GM10248 (cell line): ENCODE measurements at places on chromosomes 11 and 22.

DNA sequence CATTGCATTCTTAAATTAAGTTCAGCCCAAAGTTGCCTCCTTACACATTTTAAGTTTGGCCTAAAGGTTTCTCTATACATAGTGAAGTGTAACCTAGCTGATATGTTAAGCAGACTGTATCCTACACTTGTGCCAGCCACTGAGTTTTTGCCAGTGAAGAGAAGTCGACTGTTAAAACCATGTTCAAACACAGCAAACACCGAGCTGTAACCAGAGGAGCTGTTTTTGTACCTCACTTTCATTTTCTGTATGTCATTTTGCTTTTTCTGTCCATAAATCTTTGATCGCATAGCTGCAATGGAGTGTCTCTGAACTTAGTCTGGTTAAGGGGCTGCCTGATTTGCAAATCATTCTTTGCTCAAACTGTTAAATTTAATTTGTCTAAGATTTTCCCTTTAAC lies 403.7 kb downstream of the LUZP2 start:
- peak; percentile 5 for DNase-seq

- no peak for DNase-seq
Observed at GRCh38 chr11:112539741-112540140, 279.1 kb upstream of the PLET1 start.

DNA sequence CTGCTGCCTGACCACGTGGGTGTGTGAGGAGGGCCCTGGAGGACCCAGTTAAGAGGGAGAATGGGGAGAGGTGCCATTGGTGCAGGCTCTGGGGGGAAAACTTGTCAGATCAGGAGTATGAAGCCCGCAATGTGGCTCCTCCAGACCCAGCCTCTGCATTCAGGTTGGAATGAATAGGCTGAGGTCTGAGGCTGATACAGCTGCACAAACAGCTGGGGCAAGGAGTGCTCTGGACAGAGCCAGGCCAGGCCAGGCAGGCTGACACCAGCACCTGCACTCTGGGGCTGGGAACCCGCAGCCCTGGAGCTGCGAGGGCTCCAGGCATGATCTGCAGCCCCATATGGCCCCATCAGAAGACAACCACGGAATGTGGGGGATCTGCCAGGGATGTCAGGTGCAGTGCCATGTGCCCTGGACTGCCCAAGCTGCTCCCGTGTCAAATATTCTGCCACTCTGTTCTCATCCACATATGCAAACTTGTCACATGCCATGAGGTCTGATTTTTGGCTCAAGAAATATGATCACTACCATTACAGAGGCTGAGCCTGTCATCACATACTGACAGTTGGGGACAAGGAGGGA lies 27.2 kb upstream of the KCNJ11 start:
- no peak for DNase-seq

- no peak for DNase-seq
Observed at GRCh38 chr11:100637706-100638105, 49.4 kb upstream of the ARHGAP42 start.

DNA sequence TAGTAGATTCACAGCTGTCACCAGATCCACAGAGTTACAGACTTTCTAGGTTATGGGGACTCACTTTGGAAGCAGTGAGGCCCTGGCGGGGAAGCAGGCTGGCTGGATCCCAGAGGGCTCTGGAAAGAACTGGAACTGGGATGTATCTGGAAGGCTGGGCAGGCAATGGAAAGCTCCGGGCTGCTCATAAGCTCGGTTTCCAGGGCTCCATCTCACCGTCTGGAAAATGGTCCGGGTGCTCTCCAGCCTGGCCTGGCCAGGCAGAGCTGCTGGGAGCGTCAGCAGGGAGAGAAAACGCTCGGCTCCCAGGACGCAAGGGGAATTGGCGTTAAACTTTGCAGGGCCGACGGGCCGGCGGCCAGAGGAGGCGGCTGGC lies 335 bp upstream of the SEZ6L start:
- no peak for DNase-seq

DNA sequence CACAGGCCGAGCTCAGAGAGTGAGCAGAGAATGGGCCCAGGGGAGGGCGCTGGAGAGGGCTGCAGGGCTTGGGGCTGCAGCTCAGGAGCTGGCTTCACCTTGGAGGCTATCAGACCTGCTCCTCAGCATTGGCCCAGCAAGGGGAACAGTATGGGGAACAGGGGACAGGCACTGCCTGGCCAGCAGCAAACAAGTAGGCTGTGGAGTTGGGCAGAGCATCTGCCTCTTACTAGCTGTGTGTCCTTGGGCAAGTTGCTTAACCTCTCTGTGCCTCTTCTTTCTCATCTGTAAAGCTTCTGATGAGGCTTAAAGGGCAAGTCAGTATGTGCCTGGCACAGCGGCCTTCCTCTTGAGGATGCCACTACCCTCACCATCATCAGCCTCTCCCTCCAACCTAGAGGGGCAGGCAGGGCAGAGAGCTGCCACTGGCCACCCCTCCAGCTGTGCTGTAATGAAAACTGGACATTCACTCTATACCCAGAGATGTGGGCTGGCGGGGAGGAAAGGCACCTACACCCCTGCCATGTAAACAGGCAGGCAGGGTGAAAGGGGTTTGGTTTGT lies 7.5 kb upstream of the CDKN1C start:
- no peak for DNase-seq

DNA sequence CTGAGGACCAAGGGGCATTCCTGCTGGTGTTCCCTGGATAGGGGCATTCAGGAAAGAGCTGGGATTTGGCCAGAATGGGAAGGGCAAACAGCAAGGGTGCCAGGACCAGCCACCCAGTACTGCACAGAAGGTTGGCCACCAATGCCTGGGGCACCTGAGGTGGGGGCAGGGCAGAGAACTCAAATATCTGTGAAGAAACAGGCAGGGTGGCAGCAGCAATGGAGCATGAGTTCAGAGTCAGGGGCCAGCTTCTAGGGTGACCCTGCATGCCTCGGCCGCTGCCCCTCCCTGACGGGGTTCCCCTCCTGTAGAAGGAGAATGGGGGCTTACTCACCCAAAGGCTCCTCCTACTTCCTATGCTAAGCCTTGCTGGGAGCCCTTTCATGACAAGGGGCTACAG lies 79.3 kb upstream of the SHANK2 start:
- DNase-seq = no peak

DNA sequence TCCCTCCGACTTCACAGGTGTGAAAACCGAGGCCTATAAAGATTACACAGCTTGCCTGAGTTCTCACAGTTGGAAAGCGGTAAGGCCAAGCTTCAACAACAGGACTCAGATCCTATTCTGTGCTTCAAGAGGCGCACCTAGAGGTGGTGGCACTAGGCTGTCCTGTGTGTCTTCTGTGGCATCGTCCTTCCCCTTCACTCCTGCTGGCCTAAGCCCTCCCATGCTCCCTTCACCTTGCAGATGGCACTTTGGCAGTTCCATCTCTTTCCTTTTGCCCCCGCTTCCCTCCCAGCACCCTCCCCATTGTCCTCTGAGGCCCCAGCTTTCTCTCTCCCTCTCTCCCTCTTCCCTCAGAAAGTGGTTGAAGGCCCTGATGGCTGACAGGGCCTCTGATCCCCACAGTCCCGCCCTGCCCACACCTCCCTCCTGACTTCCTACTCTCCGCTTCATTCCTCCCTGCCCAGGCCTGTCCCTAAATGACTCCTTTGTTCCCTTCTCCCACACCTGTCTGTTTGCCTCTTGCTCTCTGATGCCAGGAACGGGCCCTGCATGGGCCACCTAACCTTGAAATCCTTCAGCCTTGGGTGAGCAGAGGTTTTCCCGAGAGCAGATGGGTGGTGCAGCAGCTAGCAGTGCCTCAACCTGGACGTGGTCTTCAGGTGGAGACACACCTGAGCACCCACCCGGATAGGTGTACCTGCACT lies 5.8 kb downstream of the TRIM29 start:
- no peak for DNase-seq

DNA sequence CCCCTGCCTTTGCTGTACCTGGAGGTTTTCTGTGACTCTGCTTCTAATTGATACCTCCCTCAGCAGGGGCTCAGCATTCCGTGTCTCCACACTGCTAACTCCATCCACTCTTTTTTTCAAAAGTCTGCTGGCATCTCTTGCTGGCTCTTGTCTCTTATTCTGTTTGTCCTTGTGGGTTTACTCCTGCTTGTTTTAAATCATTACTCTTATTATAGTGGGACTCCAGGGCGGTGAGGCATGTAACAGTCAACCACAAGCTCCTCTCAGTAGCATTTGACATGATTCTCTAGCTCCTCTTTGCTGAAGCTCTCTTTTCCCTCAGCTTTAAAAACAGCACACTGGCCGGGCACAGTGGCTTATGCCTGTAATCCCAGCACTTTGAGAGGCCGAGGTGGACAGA lies 260.2 kb upstream of the NARS2 start:
- no peak for DNase-seq

GRCh38 chr11:32184723-32185376 lies 94.0 kb downstream of the RCN1 start:
- DNase-seq = peak; percentile 45

- no peak for DNase-seq
Observed at GRCh38 chr22:46657996-46658947, 38.1 kb downstream of the GRAMD4 start.

GRCh38 chr11:69888483-69889181 lies 69.4 kb upstream of the FGF3 start:
- peak; percentile 84 for DNase-seq

DNA sequence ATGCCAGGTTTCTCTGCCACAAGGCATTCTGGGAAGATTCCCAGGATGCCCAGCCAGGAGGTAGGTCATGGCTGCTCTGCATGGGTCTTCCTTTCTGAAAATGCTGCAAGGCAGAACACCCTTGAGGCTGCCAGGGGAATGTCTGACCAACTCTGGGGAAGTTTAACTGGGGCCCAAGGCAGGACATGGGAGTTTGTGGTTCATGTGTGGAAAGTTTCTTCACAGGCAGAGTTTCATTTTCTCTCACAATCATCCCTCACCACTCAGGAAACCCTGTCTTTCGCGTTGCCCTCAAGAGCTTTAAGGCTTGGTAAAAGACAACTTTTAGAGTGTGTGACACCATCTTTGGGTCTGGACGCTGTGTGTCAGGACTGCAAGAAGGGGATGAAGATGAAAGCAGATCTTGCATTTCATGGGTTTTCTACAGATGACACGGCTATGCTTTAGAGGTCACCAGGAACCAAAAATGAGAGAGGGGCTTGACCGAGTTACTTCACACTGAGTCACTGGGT lies 133.5 kb downstream of the CD44 start:
- DNase-seq = peak; percentile 68

- peak; percentile 55 for DNase-seq
Observed at GRCh38 chr22:37472418-37473006, 13.7 kb downstream of the MFNG start.

DNA sequence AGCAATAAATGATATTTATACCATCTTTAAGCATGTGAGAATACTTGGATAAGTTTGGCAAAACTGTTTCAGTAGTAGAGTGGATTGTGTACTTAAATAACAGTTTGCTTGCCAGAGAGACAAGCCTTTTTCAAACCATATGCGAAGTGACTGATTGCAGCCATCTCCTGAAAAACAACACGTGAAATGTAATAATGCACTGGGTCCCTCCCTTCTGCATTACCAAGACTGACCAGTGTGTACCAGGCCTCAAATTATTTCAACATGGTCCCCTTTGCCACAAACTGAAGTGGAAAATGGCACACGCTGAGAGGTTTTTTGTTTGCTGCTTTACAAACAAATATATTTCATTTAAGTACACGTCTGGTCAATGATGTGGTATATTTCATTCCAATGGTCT lies 337.4 kb downstream of the SOX6 start:
- no peak for DNase-seq

DNA sequence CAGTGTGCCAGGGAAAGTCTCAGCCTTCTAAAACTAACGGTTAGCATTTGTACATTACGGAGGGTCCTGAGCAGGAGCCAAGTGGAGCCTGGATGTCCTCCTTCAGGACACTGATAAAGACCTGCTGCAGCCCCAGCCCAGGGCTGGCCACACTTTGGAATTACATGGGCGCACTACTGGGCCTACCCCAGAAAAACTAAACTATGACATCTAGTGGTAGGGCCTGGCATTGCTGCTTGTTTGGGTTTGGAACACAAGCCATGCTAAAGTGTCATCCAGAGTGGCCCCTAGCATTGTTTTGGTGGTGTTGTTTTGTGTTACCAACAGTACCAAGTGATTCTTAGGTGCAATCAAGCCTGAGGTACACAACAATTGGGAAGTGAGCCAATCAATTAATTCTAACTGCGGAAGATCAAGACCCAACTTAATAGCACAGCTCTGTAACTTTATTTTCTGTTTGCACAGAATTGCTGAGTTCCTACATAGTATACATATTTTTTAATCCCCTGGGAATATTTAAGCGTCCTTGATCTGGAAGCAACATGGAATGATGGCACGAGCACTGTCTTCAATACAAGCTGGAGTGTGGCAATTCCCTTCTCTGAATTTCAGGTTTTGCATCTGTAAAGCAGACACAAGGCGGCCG lies 340.7 kb downstream of the LARGE1 start:
- peak; percentile 65 for DNase-seq

GRCh38 chr22:42938976-42939375 lies 76.0 kb downstream of the PACSIN2 start:
- DNase-seq = no peak

- no peak for DNase-seq
Observed at GRCh38 chr11:77236901-77237300, 64.6 kb downstream of the GDPD4 start.

- peak; percentile 58 for DNase-seq
Observed at GRCh38 chr22:36552289-36552688, 23.3 kb upstream of the EIF3D start.

DNA sequence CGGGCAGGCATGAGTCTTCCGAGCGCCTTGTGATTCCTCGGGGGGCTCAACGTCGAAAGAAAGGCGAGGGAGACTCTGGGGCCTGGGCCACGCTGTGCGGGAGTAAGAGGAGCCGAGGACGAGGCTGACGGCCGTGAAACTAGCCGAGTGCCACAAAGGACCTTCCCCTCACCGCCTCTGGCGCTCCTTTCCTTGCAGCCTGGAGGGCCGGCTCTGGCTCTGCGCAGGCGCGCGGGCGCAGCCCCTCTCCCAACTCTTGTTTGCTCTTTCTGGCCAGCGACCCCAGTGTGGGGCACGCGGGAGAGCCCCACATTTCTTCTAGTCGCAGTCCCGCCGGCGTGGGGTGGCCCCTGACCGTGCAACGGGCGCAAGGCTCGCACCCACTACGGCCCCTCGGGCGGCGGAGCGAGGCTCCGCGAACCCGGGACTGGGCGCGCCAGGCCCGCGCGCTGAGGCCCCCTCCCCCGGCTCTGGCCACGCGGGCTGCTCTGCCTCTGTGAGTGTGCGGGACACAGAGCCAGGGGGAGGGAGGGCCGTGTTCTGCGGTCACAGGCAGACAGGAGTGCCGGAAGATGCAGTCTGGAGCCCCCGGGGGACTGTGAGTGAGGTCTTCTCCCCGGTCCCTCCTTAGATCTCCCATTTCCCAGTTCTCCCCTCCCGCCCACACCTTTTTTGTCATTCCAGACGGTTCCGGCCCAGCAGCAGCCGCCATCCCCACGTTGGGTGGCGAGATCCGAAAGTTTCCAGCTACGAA lies 1.0 kb upstream of the TOB2 start:
- DNase-seq = peak; percentile 54

- peak; percentile 92 for DNase-seq
Observed at GRCh38 chr22:42553475-42554361, at the start of gene SERHL2. TSS of gene SERHL2 (plus strand) at chr22:42553956. CDS start at chr22:42554021, 65 bp downstream.
